ENCODE measurements at places on chromosomes 16 and 17.

- no peak for DNase-seq
Measured at GRCh38 chr16:2033057-2033908, 6.6 kb downstream of the NHERF2 start.

DNA sequence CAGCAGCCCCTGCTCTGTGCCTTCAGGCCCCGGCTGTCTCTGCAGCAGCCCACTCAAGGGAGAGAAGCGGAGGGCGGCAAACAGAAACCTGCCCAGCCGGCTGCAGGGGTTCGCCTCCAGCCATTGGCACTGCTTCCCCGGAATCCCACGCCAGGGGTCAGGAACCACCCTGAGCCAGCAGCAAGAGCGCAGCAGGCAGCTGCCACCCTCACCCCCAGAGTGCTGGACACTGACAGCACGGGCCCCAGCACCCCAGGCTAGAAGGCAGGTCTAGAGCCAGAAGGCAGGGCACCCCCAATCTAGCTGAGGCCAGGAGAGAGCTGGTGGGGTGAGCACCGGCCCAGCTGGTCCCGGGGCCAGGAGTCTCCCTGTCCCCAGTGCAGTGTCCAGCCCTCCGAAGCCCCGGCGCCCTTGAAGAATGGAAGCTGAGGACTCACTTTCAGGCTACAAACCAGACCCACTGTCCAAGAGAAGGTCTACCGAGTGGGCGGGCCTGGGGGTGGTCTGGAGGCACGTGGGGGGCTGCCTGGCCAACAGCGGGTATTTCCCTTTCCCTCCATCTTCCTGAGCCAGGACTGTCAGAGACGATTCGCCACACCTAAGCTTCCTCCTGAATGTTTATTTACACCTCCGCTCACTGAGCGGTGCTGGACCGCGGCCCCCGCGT, 8.4 kb downstream of the UBALD2 start:
- DNase-seq: no peak

DNA sequence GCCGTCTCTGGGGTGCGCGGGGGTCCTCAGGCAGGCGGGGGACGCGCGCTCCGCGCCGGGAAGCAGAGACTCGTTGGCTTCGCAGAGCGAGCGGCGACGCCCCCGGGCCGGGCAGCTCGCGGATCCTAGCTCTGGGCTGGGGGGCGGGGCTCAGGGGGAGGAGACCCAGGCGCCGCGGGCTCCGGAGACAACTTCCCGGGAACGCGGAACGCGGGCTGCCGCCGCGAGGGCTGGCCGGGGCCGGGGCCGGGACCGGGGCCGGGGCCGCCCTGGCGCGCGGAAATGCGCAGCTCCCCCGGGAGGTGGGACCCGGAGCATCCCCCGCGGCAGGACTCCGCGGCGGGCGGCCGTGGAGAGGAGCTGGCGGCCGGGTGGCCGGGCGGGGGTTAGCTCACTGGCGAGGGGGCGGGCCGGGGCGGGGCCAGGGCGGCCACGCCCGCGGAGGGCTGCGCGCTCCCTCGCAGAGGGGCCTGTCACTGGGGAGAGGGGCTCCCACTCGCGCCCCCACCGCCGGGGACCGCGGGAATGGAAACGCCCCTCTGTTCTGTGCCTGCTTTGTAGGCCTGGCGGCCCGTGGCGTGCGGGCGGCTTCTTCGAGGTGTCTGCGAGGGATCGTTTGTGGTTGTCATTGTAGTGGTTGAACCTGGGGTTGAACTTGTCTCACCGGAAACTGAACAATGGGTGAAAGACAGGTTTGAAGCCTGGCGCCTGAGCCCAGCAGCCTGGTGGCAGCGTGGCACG, at the start of gene GAS7:
Gene GAS7 (minus strand): TSS at position 98 of the 741 bp plus-strand sequence.
- DNase-seq: peak; percentile 17

GRCh38 chr16:19936441-19936840, 51.8 kb upstream of the GPRC5B start:
- DNase-seq: no peak

DNA sequence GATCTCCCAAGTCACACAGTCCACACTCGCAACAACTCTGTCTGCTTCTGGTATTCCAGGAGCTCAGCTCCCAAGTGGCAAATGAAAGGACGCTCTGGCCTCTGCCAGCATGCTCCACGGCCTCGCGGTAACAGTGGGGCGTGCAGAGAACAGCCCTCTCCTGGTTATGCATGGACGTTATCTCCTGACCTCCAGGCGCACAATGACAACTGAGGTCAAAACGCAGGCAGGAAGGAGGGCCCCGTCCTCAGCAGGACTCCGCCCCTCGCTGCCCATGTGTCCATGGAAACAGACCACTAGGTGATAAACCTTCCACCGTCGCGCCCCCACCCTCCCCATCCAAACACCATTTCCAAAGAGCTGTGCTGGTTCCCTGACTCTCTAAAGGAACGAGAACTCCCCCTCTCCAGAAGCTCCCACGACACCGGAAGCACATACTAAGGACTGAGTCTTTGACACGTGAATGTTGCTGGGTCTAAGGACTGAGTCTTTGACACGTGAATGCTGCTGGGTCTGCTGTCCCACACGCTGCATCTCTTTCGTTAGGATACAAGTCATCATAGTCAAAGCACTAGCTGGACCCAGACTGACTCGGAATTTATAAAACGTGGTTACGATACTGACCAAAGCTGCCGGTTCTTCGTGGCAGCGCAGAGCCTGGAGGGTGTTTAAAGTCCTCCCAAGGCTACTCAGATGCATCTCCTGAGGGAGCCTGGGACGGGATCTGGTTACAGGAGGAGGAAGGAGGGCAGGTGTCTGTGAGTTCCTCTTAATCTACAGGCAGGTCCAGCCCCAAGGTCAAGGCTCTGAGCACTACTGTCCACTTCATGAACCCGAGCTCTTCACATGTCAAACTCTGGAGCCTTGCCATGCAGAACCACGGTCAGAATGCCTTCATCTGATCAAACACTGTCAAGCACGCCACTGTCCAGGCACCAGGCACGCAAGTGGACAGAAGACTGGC, 43.9 kb downstream of the KLHDC4 start:
- DNase-seq: no peak

DNA sequence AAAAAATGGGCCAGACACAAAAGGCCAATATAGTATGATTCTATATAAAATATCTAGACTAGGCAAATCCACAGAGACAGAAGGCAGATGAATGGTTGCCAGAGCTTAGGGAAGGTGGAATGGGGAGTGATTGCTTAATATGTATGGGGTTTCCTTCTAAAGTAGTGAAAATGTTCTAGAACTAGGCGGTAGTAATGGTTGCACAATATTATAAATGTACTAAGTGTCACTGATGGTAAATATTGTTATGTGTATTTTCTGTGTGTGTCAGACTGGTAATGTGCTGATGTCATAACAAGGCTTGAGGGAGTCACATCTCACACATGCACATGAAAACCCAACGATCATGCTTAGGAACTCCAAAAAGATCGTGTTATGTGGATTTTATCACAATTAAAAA, 106.9 kb upstream of the SIAH1 start:
- DNase-seq: no peak

- DNase-seq: peak; percentile 89
Measured at GRCh38 chr16:85610446-85611193, 2.5 kb upstream of the GSE1 start.

GRCh38 chr17:59845595-59846393, 46.9 kb downstream of the TUBD1 start:
- no peak for DNase-seq

DNA sequence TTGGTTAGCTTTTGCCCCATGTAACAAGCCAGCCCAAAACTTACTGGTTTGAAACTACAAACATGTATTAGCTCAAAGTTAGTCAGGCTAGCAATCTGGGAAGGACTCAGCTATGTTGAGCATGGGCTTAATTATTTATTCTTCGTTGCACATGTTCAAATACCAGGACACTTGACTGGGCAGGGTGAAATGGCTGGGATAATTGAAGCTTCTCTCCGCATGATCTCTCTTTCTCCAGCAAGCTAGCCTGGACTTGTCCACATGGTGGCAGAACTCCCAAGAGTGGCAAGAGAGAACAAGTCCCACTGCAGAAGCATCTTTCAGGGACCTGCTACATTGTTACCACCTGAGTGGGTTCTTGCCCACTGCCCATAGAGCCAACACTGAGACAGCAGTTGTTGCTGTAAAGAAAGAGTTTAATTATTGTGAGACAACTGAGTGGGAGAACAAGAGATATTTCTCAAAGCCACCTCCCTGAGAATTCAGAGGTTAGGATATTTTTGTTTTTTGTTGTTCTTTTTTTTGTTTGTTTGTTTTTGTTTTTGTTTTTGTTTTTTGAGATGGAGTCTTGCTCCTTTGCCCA, 16.8 kb upstream of the ATF7IP2 start:
- DNase-seq: no peak

DNA sequence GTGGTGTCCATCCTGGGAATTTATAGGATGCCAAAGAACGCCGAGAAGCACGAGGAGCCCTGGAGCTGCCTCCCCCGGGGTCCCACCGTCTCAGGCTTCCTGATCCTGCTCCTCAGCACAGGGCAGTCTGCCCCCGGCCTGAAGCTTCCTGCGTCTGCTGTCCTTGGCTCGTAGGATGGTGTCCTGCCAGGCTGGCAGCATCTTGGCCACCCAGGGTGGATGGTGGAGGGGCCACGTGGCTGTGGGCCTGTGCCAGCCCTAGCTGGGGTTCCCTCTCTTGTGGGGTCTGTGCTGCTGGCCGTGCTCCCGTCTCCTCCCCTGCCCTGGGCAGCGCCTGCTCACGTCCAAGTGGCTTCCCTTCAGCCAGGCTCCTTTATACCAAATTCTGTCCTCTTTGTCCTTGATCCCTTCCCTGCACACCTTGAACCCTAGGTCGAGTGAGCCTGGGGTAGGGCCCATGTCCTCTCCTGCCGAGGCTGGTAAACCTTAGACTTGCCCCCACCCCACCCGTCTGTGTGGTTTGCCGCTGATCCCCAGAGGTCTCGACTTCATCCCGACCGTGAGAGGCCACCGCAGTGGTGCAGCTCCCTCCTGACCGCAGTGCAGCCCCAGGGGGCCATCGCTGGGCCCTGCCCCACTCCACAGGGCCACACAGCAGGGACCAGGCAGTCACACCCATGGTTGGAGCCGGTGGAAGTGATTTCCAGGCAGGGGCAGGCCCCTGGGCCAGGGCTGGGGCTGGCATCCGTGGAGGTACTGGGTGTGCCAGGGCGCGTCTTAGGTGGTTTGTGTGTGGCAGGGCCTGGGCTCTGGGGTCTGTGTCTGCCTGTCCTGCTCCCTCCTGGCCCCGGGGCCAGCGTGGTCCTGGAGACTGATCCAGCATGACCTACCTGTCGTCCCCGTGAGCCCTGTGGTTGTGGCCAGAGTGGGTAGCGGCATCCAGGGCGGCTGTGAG, 46.5 kb downstream of the BAIAP2 start:
- DNase-seq: no peak

- no peak for DNase-seq
Measured at GRCh38 chr16:83136419-83136818, 509.6 kb downstream of the CDH13 start.

GRCh38 chr17:40485851-40486521, 15.4 kb downstream of the TNS4 start:
- DNase-seq: no peak

DNA sequence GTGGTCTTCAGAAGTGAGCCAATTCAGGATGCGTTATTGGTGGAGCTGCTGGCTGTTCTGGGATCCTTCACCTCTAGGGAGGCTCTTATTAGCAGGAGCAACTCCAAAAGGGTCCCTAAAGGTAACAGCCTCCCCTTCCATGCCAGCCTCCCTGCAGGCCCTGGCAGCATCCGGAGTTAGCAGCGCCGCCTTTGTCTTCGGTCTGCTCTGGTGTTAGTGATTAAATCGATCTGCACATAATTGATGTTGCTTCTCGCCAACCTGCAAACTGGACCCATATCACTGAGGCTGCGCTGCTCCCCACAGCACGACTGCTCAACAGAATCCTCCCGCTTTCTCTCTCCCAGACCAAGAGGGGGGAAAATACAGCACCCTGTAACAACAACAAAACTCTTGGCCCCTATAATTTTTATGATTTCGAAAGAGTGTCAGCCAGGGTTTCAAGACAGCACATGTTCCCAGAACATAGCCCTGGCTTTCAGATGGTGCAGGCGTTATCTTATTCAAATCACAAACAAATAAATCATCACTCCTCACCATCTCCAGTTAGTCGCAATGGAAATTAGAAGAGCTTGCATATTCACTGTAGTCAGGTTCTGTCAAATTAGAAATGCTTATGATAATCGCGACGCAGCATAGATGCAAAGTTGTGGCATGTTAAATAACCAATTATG, 76.0 kb downstream of the IRX3 start:
- DNase-seq: no peak
